Cortex of kidney (tissue), 1 donor: ENCODE measurements at places on chromosomes 16 and 17.

GRCh38 chr17:10156599-10156947 lies 41.8 kb downstream of the GAS7 start:
- DNase-seq: no peak

- no peak for DNase-seq
These were observed 45.7 kb downstream of the B9D1 start for GRCh38 chr17:19316761-19317358.

DNA sequence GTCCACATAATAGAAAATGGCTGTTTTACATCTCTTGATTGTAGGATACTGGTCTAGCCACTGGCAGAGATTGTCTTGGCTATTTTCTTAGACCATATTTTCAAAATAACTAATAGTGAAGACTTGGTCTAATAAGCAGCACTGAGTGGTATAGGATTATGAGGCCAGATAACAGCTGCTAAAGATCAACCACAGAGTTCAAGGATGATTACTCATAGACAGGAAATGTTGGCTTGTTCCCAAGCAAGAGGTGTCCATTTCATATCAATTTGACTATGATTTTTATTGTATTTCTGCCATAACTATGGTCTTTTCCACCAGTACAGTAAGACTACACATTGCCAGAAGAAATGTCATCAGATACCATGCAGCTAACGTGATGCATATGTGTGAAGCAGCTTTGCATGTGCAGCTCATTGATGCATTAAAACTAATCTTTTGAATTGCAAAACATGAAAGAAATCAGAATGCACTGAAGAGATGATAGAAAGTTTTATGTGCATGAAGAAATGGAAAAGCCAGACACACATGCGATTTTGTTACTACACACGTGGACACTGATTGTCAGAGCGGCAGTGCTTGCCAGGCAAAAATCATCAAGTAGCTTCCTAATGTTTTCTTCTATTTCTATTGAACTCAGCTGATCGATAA lies 693.3 kb downstream of the CDH11 start:
- DNase-seq: no peak

DNA sequence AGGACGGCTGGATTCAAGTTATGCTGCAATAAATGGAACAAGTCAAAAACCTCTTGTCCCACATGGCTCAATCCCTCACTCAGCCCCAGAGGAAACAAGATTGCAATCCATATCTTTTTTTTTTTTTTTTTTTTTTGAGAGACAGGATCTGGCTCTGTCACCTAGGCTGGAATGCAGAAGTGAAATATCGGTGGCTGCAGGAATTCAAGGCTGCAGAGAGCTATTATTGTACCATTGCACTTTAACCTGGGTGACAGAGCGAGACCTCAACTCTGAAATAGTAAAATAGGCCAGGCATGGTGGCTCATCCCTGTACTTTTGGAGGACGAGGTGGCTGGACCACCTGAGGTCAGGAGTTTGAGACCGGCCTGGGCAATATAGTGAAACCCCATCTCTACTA lies 2.7 kb upstream of the PDE6G start:
- DNase-seq: no peak

GRCh38 chr16:9049241-9049640 lies 42.2 kb upstream of the HAPSTR1 start:
- DNase-seq: no peak

GRCh38 chr16:56743840-56744239 lies 13.9 kb downstream of the NUP93 start:
- no peak for DNase-seq

GRCh38 chr16:84718-85406 lies 6.8 kb downstream of the MPG start:
- no peak for DNase-seq

GRCh38 chr16:27293343-27293742 lies 20.4 kb upstream of the IL4R start:
- DNase-seq: no peak

GRCh38 chr17:62206550-62206949 lies 141.5 kb upstream of the MED13 start:
- DNase-seq: no peak

- DNase-seq: no peak
These were observed 1.2 kb downstream of the DYNLL2 start for GRCh38 chr17:58084317-58084981.

DNA sequence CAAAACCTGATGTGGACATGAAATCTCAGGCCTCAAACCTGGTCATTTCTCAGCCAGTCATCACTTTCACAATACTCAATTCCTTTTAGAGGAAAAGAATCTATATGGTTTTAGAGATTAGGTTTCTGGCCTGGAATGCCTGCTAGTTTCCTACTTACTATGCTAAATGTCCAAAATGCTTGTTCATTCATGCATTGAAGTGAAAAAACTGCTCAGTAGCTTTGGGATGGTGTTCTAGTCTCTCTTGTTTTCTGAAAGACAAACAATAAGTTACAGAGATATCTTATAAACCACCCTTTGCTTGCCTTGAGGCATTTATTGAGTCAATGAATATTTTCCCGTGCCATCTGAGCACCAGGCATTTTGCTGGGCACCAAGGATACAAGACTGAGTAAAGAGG lies 1146.5 kb upstream of the GOT2 start:
- no peak for DNase-seq

GRCh38 chr16:9258423-9259051 lies 167.1 kb downstream of the HAPSTR1 start:
- no peak for DNase-seq

- no peak for DNase-seq
These were observed 137.6 kb downstream of the COPRS start for GRCh38 chr17:31721291-31722025.

GRCh38 chr17:1179112-1179817 lies 516 bp downstream of the ABR start:
- no peak for DNase-seq

- no peak for DNase-seq
These were observed 2.7 kb downstream of the NLRP1 start for GRCh38 chr17:5581655-5582054.

DNA sequence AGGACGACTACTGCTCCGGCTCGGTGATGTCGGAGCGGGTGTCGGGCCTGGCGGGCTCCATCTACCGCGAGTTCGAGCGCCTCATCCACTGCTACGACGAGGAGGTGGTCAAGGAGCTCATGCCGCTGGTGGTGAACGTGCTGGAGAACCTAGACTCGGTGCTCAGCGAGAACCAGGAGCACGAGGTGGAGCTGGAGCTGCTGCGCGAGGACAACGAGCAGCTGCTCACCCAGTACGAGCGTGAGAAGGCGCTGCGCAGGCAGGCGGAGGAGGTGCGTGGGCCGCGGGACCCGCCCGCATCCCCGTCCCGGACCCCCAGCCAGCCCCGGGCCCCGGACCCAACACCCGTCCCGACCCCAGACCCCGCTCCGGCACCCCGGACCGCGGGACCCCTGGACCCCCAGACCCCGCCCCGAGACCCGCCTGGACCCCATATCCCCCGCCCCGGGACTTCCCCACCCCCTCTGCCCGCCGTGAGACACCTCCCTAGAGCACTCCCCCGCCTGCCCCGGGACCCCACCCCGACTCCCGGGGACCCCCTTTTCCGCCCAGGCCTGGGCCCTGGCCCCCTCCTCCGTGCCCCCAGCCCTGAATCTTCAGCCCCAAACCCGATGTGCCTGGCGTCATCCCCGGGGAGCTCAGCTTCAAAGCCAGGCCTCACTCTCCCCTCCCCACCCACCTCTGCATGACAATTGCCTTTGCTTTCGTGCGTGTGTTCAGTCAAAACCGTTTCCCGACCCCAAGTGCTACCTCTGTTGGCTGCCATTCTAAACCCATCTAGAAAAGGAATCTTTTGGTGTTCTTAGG lies 594 bp downstream of the MAPK8IP3 start:
- no peak for DNase-seq

GRCh38 chr16:81885976-81886586 lies 107.0 kb downstream of the PLCG2 start:
- DNase-seq: no peak
